A549 treated with CORT108297 at 1 μM for 4 hours (cell line): ENCODE measurements at places on chromosomes 11 and 22. TPM values are rescaled to one million over a fixed set of nuclear protein-coding genes. Genes with fewer than 3 reads are reported as not detected.

The KRTAP5-11 gene
- not detected in 5 replicates for total RNA-seq

The JHY gene
- 3.2 to 4.3 TPM (median 3.3 TPM) in 5 replicates for total RNA-seq

The SCO2 gene
- 2.7 to 9.9 TPM (median 5.5 TPM) in 5 replicates for total RNA-seq

The DEPDC5 gene
- total RNA-seq: 3.4 to 5.4 TPM (median 4.7 TPM) in 5 replicates

The SLC29A2 gene
- total RNA-seq: 3.1 to 5.3 TPM (median 4.5 TPM) in 5 replicates

The FIBIN gene
- total RNA-seq: not detected in 5 replicates

The ZDHHC13 gene
- total RNA-seq: 15.3 to 18.3 TPM (median 17.2 TPM) in 5 replicates

The SLC17A6 gene
- total RNA-seq: not detected in 5 replicates

The ROBO3 gene
- 1.4 to 3.1 TPM (median 3.0 TPM) in 5 replicates for total RNA-seq

The NXPE4 gene
- total RNA-seq: not detected in 5 replicates

The DRD2 gene
- 0.05 to 0.31 TPM (median 0.10 TPM) in 4 of 5 replicates, not detected in the other for total RNA-seq
